ENCODE measurements at places on chromosomes 16 and 17.

- no peak for DNase-seq
Observed at GRCh38 chr17:79156463-79157095, 82.0 kb downstream of the ENGASE start.

GRCh38 chr16:11090232-11090631 is 145.9 kb downstream of the CLEC16A start:
- no peak for DNase-seq

DNA sequence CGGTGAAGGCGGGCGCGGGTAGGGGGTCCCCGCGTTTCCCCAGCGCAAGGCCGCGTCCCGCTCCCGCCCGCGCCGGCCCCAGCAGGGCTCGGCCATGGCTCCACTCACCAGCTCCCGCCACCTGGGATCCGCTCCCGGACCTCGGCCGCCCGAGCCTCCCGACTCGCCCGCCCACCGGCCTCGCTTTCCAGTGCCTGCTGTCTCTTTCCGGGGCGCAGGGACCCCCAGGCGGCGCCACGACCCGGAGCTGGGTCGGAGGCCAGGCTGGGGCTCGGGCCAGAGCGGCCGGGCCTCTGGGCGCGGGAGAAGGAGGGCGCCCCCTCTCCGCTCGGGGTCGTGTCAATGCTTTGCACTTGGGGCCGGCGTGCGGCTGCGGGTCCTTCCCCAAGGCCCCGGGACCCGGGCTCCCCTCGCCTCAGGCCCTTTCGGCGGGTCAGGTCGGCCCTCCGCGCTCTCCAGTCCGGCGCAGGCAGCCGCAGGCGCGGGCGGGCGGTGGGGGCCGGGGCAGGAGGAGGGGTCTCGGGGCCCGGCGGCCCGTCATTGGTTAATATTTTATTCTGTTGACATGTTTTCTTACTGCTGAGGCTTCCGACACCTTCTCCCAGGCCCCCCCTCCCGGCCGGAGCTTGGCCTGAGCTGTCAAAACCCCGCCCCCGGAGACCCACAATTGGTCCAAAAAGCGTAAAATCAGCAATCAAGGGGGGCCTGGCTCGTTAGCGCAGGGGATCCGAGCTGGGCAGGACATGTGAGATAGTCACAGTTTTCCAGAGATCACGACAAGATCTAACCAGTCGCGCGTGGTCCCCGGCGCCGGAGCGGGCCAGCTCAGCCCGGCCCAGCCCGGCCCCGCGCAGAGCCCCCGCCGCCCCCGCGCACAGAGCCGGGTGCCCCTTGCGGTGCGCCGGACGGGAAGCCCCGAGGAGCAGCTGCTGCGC is at the start of gene TBX2:
Gene TBX2, plus strand, starts transcription at position 713 of the 935 bp plus-strand sequence. CDS start 334 bp downstream, outside the sequence.
- DNase-seq = no peak

DNA sequence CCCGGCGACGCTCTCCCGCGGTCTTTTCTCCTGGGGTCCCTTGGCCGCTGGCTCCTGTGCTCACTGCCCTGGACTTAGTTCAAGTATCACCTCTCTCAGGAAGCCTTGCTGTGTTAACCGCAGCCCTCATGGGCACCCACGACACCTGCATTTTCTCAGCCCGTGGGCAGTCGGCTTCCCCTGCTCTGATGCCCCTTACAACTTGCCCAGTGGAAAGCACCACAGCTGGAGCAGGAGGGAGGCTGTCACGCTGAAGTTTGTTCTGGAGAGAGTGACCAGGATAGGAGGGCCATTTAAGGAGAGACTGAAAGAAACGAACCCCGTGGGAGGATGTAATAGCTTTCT is 395 bp downstream of the STXBP4 start:
- no peak for DNase-seq

- no peak for DNase-seq
Observed at GRCh38 chr16:273547-274421, 2.0 kb downstream of the RGS11 start.

DNA sequence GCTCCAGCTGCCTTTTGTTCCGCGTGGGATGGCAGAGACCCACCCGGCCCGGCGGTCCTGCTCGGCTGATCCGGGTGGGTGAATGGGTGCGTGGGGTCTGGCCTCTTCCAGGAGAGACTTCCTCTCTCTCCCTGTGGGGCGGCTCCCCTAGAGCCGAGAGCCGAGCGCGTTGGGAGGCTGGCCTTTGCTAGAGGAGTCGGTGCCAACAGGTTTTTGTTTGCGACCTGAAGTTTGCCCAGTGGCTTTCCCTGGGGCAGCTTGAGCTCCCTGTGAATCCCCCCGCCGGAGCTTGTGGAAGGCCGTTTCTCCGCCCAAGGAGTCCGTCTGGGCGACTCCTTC is 970 bp downstream of the EPN2 start:
- no peak for DNase-seq

GRCh38 chr17:1919201-1919600 is 89.4 kb downstream of the RPA1 start:
- no peak for DNase-seq

GRCh38 chr16:88064889-88065746 is 113.9 kb downstream of the BANP start:
- no peak for DNase-seq

- DNase-seq = no peak
Observed at GRCh38 chr17:29653995-29654714, 31.4 kb upstream of the CORO6 start.

DNA sequence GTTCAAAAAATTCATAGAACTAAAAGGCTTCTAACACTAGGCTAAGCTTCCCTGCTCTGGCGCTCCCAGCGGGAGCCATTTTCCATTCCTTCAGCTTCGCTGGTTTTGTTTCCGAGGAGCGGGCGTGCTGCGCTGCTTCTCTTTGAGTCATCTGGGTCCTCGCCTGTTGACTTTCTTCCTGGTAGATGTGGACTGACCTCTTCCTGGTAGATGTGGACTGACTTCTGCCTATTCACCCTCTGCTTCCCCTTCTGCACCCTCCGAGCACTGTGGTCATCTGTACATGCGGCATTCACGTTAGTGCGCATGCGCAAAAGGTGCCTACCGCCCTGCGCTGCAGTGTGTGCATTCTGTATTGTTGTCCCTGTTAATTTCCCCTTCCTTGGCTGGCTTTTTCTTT is 40.8 kb upstream of the SEC14L1 start:
- DNase-seq = no peak

GRCh38 chr17:66676421-66676820 is 158.5 kb upstream of the CACNG5 start:
- no peak for DNase-seq

DNA sequence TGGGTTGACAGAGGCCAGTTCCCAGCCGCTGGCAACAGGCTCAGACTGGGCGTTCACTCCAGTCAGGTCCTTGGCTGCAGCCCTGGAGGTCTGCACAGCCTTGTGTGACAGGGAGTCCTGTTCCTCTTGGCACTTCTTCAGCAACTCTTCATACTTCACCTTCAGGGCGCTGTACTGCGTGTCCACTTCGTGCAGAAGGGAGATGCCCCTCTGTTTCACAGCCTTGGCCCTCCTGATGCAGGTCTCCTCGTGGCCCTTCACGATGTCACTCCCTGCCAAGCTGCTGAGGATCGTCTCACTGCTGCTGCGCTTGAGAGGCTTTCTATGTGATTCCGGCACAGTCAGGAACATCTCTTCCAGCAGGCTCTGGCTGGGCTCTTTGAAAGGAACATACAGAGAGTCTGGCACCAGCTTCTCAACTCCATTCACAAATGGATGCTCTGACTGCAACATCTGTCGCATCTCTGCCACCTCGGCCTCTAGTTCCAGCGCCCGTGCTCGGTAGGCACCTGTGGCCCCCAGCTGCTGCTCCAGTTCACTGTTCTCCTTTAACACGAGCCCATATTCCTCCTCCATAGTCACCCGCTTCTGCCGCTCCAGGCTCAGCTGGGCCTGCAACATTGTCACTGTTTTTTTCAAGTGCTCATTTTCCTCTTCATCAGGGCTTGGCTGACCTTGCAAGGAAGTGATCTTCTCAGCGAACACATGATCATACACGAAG is 27.2 kb downstream of the CDR2 start:
- no peak for DNase-seq

- DNase-seq = no peak
Observed at GRCh38 chr17:31499771-31500554, 108.5 kb downstream of the RAB11FIP4 start.

DNA sequence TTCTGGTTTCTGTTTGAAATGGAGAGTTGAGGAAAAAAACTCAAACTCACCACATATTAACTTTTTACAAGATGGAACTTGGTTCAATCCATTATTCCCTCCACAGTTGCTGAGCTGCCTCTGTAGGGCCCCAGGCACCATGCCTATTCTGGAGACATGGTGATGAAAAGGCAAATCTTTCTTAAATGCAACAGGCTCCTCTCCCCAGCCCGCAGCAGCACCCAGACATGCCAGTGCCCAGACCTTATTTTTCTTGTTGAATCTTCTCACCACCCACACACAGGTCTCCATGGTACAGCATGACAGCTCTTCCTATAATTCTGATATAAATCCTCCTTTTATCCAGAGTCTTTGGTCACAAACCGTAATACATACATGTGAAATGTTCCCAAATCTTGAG is 7.6 kb downstream of the CYTH1 start:
- no peak for DNase-seq

DNA sequence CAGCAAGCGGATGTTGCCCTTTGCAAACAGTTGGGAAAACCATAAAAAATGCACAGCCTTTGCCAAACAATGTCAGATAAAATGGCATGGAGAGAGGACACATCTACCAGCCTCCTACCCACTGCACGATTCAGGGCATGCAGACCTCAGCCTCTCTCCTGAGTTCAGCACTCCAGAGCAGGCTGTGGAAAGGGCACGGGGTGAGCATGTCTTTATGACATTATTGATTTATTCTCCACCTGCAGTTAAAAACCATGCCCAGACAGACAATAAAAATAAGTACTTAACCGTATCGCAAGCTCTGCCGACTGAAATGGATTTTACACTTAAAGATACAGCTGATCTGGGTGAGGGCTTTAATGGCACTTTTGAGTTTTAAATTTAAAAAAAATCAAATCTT is 127.1 kb downstream of the MAF start:
- no peak for DNase-seq

- DNase-seq = no peak
Observed at GRCh38 chr16:27321013-27321915, 7.5 kb downstream of the IL4R start.

- no peak for DNase-seq
Observed at GRCh38 chr17:65109990-65110680, 27.0 kb upstream of the RGS9 start.

- no peak for DNase-seq
Observed at GRCh38 chr17:41343029-41343428, 7.6 kb downstream of the KRT33A start.

- no peak for DNase-seq
Observed at GRCh38 chr16:4601036-4601863, 13.4 kb downstream of the UBALD1 start.

DNA sequence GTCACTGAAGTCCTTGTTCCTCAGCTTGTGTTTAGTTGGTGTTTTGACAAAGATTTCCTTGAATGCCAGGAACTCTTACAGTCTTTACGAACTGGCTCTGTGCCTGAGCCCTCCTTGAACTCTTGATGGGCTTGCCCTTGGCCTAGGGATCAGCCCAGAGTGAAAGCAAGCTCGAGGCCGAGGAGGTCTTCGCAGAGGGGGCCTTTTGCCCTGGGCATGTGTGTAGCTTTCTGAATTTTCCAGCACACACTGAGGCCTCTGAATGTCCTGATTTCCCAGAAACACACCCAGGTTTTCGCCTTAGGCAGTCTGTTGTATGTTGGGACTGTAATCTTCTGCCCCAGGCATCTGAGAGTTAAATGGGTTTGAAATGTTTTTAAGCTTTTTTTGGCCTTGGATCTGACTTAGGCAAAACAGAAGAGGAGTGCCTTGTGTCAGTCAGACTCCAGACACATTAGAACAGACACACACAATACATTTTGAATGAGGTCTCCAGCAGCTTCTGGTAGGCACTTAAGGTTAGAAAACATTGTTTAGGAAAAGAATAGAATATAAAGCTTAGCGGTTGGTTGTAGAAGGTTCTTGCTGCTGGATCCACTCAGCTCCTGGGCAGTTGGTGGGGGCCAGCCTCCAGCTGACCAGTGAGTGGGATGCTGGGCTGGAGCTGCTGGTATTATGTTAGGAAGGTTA is 17.1 kb downstream of the FOXK2 start:
- DNase-seq = no peak

DNA sequence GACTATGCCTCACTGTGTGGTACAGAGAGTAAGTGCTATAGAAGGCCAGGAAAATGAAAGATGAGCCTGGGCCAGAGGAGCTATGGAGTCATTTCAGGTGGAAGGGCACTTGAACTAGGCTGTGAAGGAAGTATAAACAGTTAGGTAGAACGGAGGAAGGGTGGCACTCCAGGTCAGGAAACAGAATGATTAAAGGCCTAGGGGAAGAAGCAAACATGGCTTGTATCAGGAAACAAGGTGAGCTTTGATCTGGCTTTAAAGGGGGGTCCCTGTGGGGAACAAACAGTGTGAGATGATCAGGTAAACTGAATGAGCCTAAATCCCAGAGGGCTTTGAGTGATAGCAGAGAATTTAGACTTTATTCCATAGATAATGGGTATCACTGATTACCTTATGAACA is 16.9 kb downstream of the MAP3K3 start:
- DNase-seq = no peak

GRCh38 chr17:10727192-10727591 is 2.6 kb downstream of the TMEM220 start:
- DNase-seq = no peak

DNA sequence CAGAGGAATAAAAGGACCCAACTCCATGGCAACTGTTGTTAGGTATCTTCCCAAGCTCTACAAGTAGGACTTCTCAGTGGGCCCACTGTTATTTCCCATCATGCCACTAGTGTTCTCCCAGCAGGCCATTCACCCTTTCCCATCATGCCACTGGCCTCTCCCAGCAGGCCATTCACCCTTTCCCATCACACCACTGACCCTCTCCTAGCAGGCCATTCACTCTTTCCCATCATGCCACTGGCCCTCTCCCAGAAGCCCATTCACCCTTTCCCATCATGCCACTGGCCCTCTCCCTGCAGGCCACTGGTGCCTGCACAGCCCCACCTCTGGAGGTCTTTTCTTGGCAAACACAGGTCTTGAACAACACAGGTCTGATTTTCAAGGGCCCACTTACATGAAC is 36.3 kb downstream of the IFT140 start:
- no peak for DNase-seq

DNA sequence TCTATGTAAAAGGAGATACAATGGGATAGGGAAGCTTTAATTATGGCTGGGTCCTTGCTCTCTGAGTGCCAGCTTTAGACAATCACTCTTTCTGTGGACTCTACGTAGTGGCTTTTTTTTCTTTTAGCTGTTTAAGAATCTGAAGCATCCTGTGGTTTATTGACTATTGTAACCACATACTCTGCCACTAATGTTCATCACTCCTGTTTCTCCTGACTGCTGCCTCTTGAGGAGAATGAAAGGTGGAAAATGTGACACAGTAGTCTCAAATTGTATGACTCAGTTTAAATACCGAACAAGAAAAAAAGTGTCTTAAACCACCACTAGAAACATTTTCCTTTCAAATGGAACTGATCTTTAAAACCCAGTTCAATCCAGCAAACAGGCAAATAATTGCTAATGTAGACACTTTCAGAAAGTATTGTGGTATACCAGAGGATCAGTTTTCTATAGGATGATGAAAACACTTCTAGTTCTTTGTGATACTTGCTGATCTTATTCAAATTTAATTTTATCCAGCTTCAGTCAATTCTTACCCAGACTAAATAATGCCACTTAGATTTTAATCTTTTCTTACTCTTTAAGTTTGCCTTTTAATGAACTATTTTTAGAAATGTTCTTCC is 302.7 kb upstream of the PMFBP1 start:
- no peak for DNase-seq

Data from esophagus squamous epithelium (tissue), 5 donors.